Neural progenitor cell (in vitro differentiated cells): ENCODE measurements at places on chromosomes 4 and X. TPM values are rescaled to one million over a fixed set of nuclear protein-coding genes. Genes with fewer than 3 reads are reported as not detected.

PNCK gene
- 19.7 and 53.5 TPM in 2 replicates for total RNA-seq

ERAS gene
- 0.50 TPM in 1 of 2 replicates, not detected in the other for total RNA-seq

SOX3 gene
- 20.4 and 38.7 TPM in 2 replicates for total RNA-seq

PRAF2 gene
- 0.30 and 11.0 TPM in 2 replicates for total RNA-seq

SPATA4 gene
- 0.09 TPM in 1 of 2 replicates, not detected in the other for total RNA-seq

LRRC66 gene
- 0.40 and 1.0 TPM in 2 replicates for total RNA-seq

DNA sequence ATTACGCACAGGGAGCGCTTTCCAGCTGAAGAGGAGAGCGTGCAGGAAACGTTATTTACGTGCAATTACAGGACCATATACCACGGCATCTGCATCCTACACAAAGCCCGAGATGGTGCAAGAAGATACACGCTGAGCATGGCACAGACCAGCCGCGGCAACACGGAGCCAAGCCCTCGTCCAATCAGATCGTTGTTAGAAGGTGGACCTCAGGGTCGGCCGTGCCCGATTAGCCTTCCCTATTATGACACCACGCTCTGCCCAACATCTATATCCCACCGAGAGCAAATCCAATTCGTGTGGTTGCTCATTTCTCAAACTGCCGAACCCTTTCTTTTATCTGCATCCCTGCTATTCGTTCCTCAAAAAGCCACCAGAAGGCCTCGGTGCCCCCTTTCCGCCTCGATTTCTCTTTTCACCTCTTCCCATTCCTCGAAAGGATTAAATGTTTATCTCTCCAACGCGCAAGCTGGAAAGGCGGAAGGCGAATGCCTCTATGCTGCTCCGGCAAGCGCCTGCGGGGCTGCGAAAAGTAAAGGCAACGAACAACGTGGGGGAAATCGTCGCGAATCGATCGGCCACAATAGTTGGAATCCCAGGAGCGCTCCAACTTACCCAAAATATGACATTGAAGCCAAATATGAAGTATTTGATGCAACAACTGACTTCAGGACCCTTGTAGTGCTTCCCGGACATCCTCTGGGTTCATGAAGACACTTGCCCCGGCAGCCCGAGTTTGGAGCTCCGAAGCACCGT lies 702 bp downstream of the TSPAN5 start:
- DNase-seq = peak; percentile 72

- DNase-seq = peak; percentile 3
These were observed 951.8 kb upstream of the IGFBP7 start for GRCh38 chr4:58061967-58062366.

- DNase-seq = no peak
These were observed 52.7 kb upstream of the RAI2 start for GRCh38 chrX:17913801-17914200.

GRCh38 chrX:23263892-23264291 lies 70.8 kb upstream of the PTCHD1 start:
- no peak for DNase-seq

DNA sequence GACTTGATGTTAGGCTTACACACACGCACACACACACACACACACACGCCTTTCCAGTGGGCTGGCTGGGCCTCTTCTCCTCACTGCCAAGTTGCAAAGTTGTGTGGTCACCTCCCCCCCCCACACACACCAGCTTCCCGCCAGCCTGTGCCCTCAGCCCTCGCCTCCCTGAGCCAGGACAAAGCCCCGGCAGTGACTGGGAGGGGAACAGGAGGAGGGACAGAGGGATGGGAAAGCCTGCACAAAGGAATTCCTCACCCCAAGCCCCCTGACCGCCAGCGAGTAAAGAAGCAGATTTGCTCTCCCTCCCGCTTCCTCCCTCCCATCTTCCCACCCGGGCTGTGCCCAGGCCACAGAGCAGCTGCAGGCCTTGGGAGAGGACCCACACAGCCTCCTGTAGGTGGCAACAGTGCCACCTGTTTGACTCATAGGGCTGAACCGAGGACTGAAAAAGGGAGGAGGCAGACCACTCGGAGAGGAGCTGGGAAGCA lies at the start of gene GDPD2:
Gene GDPD2, plus strand, starts transcription at position 464 of the 491 bp plus-strand sequence. CDS start 1,671 bp downstream, outside the sequence.
- peak; percentile 89 for DNase-seq

DNA sequence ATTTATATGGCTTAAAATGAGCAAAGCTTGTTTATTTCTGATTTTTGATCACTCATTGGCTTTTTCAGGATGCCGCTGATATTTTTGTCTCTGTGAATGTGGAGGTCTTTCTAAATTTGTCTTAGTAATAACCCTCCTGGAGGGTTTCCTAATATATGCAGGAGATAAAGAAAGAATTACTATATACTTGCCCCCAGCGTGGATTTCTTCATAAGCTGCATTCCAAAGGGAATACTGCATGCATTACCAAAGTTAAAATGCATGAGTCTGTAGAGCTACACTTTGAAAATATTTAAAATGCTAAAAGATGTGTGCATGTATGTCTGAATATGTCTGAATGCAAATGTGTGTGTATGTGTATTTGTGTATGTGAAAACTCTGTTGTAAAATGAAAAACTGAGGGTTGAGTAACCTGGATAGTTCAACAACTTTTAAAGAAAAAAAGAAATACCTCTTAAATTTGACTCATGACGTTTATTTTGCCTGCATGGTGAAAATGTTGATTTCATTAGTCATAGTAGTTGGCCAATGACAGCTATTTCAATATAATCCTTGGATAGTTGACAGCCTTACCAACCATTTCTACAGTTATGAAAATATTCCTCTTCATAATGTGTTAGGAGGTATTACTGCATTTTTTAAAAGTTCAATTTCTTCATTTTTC lies 113.2 kb upstream of the ZNF827 start:
- no peak for DNase-seq

- DNase-seq = no peak
These were observed 21.1 kb upstream of the WDR17 start for GRCh38 chr4:176044589-176044951.
